Stimulated activated CD4-positive, alpha-beta T cell treated with anti-CD3 and anti-CD28 coated beads, Interleukin-15, amount 100 ng/mL, for 24 hours (primary cell): ENCODE measurements at places on chromosomes 7 and 10.

GRCh38 chr10:72503241-72503640 lies 122.6 kb downstream of the MICU1 start:
- DNase-seq, result no peak

DNA sequence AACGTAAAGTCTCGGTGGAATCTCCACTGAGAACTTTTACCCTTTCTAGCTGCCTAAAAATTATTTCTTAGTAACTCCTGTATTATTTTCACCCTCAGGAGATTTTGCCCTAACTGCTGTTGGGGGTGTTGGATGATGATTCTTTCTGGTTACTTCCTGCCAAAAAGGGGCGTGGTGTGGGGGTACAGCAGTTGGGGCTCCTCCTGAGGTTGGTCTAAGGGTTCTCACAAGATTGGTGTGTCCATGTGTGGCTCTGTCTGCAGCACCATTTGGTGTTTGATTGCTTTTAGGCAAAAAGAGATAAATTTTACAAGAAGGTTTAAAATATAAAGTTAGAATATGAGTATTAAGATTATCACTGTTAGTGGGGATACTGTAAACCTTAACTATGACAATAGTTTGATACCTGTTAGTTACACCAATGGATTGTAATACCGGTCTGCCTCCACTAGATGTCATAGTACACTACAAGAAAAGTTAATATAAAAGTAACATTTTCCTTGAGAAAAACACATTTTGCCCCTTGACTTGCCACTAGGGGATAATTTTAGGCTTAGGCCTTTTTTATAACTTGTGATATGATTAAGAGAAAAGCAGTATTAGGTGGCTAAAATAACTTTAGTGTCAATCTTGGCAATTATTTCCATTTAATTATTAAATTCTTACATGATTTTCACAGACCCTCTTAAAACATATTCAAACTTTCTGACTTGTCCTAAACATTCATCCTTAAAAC lies 928.7 kb downstream of the IPMK start:
- no peak for DNase-seq

- no peak for DNase-seq
Measured at GRCh38 chr10:34996843-34997242, 93.3 kb downstream of the CUL2 start.

- DNase-seq, result no peak
Measured at GRCh38 chr7:86657948-86658347, 14.2 kb downstream of the GRM3 start.

DNA sequence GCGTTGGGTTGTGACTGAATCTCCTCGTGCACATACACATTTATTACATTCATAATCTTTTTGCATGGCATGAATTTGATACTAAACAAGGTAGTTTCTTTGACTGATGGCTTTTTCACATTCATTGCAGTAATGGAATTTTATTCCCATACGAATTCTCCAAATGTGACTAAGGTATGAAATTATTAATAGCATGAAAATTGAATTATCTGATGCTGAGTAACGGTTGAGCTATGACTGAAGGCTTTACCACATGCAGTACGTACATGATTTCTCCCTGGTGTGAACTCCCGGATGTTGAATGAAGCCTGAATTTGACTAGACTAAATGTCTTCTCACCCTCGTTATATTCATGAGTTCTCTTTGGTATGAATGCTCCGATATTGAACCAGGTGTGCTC lies 104.4 kb upstream of the C1GALT1 start:
- no peak for DNase-seq

DNA sequence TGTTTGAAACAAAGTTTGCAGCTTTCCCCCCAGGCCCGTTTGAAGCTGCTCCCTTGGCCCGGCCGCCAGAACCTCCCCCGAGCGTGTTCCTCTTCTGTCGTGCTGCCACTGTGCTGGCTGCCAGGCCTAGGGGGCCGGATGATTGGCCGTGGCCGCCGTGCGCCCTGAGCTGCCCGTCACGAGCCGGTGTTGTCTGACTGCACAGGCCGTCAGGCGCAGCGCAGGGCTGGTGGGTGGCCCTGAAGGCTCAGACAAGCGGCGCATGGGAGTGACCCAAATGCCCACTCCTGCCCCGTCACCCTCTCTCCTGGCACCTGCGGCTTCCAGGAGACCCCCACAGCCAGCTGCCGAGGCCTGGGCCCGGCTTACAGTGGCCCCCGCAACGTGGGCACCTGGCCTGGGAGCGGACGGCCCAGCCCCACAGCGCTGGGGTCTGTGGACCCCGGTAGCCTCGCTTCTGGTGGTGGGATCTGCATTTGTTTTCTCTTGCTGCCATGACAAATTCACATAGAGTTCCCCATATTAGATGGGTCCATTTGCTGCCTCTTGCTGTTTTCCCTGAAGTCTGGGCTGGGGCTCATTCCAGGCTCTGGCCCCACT lies 13.1 kb downstream of the JAKMIP3 start:
- DNase-seq, result no peak

GRCh38 chr10:106086391-106086790 lies 1078.1 kb downstream of the SORCS1 start:
- DNase-seq, result no peak

DNA sequence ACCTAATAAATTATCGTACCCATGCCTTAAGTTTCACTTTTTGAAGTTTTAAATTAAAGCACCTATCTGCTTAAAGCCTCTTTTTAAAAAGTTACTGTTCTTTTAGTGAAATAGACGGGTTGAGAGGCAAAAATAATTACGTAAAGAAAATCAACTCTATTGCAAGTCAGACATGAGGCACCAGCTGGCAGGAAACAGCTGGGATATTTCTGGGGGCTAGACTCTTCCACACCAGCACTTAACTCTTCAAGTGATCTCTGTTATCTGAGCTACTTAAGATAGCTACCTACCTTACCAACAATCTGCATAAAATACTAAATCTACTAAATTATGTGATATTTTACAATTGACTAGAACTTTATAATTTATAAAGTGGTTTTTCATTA lies 35.8 kb downstream of the GBF1 start:
- no peak for DNase-seq

DNA sequence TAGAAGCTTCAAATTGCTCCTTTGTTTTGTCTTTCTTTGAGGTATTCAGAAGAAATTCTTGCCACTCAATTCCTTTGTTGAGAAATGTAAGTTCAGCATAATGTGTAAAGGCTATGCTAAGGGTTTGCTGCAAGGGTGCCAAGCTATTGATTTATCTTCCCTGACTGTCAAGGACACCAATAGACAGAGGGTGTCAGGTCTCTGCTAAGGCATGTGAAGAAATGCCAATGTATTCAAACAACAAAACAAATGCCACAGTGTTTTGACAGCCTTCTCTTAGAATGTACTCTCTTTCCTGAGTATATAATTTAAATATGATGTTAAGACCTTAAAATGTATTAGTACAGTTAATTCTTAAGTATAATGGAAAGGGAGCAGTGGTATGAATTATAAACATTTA lies 62.4 kb downstream of the LRGUK start:
- DNase-seq, result no peak
